ENCODE measurements at places on chromosomes 11 and 22.

- no peak for DNase-seq
Measured at GRCh38 chr11:128310676-128311445, 276.5 kb downstream of the ETS1 start.

DNA sequence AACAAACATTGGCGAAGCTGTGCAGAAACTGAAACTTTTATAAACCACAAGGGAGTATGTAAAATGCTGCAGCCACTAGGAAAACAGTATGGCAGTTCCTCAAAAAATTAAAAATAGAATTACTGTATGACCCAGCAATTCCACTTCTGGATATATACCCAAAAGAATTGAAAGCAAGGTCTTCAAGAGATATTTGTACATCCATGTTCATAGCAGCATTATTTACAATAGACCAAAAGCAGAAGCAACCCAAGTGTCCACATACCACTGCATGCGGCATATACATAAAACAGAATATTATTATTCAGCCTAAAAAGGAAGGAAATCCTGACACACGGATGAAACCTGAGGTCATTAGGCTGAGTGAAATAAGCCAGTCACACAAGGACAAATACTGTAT lies 85.8 kb downstream of the RELT start:
- no peak for DNase-seq

GRCh38 chr11:104462341-104462740 lies 298.4 kb upstream of the PDGFD start:
- no peak for DNase-seq

DNA sequence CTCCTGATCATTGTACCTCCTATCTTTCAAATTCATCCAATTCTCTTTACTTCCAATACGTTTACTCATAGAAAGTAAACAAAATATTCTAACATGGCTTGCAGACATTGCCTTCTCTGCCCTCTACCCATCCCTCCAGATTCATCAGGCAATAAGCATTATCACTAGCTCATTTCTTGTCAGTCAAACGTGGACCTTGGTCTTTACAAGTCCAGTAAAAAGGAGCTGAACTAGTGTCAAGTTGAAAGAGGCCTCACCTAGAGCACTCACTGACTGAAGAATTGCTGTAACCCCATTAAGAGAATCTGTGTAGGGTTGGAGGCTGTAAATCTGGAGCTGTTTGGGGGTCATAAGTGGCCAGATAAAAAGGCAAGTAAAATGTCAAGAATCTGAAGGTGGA lies 435.0 kb upstream of the CCDC179 start:
- no peak for DNase-seq

DNA sequence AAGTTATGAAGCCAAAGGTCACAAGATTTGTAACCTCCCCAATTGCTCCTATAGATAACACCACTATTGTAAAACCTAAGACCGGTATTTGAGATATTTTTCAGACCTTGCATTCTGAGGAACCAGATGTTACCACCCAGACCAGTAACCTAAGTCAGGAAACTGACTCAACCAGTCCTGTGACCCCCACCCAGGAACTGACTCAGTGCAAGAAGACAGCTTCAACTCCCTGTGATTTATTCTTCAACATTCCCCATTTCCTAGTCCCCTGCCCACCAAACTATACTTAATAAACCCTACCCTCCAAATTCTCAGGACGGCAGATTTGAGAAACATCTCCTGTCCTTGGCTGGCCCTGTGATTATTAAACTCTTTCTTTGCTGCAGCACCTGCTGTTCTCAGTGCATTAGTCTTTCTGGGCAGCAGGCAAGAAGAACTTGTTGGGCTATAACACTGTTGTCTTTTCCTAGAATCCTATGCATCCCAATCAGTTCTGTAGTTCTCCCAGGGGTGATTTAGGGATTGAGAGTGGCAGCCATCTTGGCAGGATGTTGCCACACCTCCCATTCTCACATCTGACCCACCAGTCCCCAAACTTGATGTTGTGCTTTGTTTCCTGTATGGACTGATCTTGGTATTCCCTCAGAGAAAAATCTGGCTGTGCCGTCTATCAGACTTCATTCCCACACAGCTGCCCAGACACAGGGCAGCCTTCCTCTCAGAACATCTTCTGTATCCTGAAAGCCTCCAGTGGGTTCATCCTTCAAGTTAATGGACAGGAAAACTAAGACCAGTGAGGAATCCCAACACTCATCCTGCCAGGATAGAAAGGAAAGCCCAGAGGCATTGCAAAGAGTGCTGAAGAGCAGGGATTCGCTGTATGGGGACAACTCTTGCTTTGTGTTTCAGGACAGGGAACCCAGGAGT lies 104.0 kb downstream of the PDE2A start:
- DNase-seq, result peak; percentile 12
